ENCODE measurements at places on chromosomes 13 and 19.

GRCh38 chr19:47417746-47418691 lies 1.3 kb downstream of the MEIS3 start:
- no peak for DNase-seq

GRCh38 chr19:31413353-31413752 lies 64.1 kb upstream of the TSHZ3 start:
- DNase-seq = no peak

GRCh38 chr13:93230261-93230855 lies 3.8 kb downstream of the GPC6 start:
- no peak for DNase-seq

DNA sequence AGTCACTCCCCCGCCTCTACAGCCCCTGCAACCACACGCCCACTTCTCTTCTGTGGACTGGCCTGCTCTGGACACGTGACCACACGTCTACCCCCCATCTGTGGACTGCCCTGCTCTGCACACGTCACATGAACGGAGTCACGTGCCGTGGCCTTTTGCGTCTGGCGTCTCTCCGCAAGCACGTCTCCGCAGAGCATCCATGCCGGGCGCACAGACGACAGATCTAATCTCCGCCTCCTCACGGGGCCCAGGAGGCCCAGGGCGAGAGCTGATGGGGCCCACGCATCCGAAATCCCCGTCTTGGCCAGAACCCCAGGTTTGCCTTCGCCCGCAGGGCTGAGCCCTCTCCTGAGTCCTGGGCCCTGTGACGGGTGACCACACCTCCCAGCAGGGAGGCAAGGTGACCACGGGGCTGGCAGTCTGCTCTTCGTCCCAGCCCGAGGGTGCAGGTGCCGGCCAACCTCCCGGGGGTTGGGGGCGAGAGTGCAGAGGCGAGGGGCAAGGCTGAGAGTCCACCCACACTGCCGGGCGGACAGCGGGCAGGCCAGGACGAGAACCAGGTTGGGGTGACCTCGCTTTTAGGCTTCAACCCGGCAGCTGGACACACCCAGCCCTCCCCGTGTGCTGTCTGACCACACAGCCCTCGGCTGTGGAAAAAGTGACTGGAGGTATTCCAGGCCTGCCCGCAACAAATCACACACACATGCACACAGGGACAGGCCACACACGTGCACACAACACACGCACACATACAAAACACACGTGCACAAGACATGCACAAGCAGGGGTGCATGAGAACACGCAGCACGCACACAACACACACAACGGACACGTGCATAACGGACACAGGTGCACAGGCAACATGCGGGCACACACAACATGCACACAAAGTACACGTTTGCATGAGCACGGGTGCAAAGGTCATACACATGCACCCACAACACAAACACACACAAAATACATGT lies 3.9 kb downstream of the SBNO2 start:
- DNase-seq = no peak

- no peak for DNase-seq
These were observed 70.2 kb downstream of the COL4A2 start for GRCh38 chr13:110377178-110377825.

- no peak for DNase-seq
These were observed 172.0 kb downstream of the TEX29 start for GRCh38 chr13:111492341-111492950.

GRCh38 chr13:40375489-40376171 lies 290.8 kb downstream of the FOXO1 start:
- DNase-seq = no peak

GRCh38 chr13:98520674-98521449 lies 56.0 kb downstream of the STK24 start:
- no peak for DNase-seq

DNA sequence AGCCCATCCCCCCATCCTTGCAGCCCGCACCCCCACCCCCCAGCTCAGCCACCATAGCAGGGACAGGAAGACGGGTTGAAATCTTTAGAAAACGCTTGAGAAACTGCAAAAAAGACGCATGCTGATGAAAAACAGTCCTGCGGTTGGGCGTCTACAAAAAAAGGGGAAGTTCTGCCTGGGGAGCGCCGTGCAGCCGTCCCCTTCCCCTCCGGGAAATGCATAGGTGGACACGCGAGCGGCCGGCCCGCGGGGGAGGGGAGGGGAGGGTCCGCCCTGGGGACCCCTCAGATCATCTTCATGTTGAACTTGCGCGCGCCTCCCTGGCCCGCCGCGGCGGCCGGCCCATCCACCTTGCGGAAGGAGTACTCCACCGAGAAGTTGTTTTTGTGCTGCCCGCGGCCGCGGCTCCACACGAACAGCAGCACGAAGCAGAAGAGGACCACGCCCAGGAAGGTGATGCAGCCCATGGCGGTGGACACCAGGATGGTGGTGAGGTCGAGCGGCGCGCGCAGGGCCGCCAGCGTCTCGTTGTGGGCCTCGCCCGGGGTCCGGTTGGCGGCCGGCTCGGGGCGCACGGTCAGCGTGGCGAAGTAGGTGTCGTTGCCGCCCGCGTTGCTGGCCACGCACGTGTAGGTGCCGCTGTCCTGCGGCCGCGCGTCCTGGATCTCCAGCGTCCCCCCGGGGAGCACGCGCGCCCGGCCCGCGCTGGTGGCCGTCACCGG lies 7.9 kb upstream of the PEAK3 start:
- DNase-seq = no peak

- DNase-seq = peak; percentile 14
These were observed 19.2 kb downstream of the SBNO2 start for GRCh38 chr19:1154731-1155351.

GRCh38 chr13:76398425-76398824 lies 487.8 kb downstream of the KCTD12 start:
- no peak for DNase-seq

DNA sequence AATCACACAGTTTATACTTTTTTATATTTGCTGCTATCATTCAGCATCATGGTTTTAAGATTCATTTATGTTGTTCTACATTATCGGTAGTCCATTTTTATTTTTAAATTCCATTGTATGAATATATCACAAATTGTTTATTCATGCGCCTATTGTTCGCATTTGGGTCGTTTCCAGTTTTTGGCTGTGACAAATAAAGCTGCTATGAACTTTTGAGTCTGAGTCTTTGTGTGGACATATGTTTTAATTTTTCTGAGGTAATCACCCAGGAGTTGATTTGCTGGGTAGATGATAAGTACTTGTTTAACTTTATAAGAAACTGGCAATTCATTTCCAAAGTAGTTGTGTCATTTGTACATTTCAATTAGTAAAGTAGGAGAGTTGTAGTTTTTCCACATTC lies 74.2 kb upstream of the CSNK1A1L start:
- no peak for DNase-seq

- peak; percentile 15 for DNase-seq
These were observed 81.2 kb upstream of the WASF3 start for GRCh38 chr13:26476111-26476781.

GRCh38 chr19:49421039-49421877 lies 2.0 kb downstream of the PTH2 start:
- DNase-seq = peak; percentile 69

DNA sequence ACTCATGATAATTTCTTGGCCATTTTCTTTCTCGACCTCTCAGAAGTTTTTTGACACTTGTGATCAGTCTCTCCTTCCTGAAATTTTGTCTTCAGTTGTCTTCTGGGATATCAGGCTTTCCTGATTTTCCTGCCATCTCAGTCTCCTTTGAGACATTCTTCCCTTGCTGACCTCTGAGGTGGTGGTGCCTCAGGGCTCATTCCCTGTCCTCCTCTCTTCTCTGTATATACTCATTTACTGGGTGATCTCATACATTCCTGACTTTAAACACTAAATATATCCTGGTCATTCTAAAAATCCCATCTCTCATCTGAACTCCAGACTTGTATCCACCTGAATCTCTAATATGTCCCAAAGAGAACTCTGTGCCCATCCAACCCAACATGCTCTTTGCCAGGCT lies 31.3 kb upstream of the STARD13 start:
- DNase-seq = no peak

DNA sequence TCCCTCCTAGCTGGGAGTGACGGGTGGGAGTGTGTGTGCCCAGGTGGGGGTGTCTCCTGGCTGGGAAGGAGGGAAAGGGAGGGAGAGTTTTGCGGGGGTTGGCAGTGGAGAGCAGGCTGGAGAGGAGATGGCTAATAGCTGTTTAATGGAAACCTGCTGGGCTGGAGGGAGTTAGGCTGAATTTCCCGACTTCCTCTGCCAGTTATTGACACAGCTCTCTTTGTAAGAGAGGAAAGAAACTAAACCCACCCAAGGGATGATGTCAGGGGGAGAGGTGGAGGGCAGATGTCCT lies 10.2 kb upstream of the ILF3 start:
- no peak for DNase-seq

DNA sequence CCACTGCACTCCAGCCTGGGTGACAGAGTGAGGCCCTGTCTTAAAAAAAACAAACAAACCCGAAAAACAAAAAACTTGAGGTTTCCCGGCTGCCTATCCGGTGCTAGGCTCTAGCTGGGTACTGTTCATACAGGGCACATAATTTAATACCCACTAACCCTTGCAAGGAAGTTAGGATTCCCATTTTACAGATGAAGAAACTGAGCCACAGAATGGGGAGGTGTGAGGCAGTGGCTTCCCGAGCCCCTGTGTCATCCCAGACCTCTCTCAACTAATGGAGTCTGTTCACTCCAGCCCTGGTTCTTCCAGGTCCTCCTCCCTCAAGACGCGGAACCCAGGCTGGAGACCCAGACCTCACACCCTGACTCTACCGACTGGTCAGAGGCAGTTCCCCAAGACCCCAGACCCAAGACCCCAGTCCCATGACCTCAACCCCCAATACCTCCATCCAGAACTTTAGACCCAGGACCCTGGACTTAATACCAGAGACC lies 576 bp downstream of the APBA3 start:
- DNase-seq = no peak

GRCh38 chr19:28018499-28018898 lies 1194.5 kb downstream of the UQCRFS1 start:
- no peak for DNase-seq

GRCh38 chr13:110328573-110328972 lies 21.5 kb downstream of the COL4A2 start:
- DNase-seq = no peak

GRCh38 chr13:43783820-43784219 lies 3.0 kb downstream of the ENOX1 start:
- DNase-seq = peak; percentile 46

GRCh38 chr13:74045583-74045982 lies 88.6 kb downstream of the KLF12 start:
- DNase-seq = no peak
